ENCODE measurements at places on chromosomes 2 and 18. TPM values are rescaled to one million over a fixed set of nuclear protein-coding genes. Genes with fewer than 3 reads are reported as not detected.
A peak's percentile ranks its signal among the peaks of the same experiment; 100 is the strongest.

DNA sequence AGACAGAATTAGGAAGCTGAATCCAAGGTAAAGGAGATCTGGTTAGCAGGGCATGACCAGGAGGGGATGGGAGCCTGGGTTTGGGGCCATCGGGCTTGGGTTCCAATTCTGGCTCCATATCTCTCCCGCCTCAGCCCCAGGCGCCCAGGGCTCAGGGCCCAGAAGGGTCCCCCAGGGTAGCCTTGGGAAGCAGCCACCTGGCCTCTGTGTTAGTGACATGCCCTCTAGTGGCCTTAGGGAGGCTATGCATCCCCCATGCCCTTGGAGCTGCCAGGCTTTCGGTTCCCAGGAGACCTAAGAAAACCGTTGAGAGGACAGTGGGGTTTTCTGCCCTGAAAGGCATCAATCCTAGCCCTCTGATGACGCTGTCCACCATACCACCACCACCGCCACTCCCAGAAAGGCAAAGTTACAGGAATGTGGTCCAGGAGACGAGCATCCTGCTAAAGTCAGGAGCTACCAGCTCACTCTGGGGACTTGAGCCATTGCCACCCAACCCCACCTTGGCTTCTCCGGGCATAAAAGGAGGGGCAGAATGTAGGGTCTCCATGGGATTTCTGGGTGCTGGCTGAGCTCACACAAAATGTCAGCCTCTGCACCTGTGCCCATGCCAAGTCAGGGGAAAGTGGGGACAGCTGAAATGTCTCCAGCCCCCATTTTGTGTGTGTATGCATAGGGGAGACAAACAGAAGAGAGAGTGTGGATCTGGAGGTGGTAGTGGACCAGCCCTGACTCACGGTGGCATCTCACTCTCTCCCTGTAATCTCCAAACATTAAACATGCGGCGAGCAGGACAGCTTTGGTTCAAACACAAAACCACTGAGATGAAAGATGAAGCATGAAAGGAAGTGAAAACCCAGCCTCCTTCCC is 56.5 kb downstream of the EMX1 start:
- peak; percentile 40 for DNase-seq

Gene HOXD4
- total RNA-seq: 0.09 TPM

Gene ACVR1C
- 0.24 TPM for total RNA-seq

- DNase-seq: no peak
Observed at GRCh38 chr2:27271631-27272340, 3.4 kb upstream of the DNAJC5G start.

Gene GPD2
- 19.6 TPM for total RNA-seq

DNA sequence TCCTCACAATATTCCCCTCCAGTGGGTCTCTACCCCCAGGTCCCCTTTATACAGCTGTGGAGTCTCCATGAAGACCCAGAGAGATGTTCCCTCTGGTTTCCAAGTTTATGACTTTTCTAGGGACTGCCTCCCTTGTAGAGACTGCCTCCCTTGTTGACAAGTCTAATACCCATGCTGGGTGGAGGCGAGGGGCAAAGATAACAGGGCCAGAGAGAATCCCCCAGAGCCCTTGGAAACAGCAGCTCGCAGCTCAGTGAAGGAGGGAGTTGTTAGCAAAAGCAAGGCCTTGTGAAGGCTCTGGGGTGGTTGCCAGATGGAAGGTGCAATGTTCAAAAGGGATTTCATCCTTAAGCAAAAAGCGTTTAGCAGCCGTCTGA is 75.0 kb upstream of the GATA6 start:
- no peak for DNase-seq

DNA sequence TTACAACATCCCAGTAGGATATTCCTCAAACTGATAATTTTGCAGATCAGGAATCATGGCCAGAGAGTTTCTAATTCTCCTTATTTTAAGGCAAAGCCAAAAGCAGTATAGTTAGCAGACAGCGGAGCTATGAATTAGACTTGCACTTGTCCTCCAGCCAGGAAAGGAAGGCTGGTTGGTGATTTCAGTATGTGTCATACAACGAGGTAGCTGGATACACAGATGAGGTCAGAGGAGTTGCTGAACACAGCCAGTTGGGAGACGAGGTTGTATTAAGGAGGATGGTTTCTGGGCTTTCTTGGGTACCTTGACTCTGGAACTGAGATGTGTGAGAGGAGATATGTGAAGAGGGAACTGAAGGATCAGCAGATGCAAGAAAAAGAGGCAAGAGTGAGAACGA is 185.2 kb downstream of the SOX11 start:
- DNase-seq: no peak

Gene CXCR1
- 0.24 TPM for total RNA-seq

- no peak for DNase-seq
Observed at GRCh38 chr2:68799140-68800026, 64.8 kb downstream of the ARHGAP25 start.

Gene KCNK3
- 0.05 TPM for total RNA-seq

- DNase-seq: peak; percentile 22
Observed at GRCh38 chr2:109144271-109144670, 15.3 kb downstream of the SH3RF3 start.

DNA sequence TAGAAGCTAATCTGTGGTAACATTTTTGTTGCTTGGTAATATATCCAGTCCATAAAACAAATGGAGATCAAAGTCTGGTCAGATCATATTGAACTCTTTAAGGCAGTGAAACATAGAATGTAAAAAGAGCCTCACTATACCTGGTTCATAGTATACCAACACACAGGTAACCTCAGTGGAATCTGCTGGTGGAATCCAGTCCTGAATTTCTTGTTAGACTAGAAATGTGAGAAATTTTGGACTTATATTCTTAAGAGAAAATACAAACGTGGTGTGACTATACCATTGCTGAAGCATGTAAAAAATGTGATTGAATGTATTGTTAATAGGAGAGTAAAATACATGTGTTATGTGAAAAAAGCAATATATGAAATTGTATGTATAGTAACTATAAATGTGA is 46.1 kb upstream of the GRHL1 start:
- DNase-seq: no peak

DNA sequence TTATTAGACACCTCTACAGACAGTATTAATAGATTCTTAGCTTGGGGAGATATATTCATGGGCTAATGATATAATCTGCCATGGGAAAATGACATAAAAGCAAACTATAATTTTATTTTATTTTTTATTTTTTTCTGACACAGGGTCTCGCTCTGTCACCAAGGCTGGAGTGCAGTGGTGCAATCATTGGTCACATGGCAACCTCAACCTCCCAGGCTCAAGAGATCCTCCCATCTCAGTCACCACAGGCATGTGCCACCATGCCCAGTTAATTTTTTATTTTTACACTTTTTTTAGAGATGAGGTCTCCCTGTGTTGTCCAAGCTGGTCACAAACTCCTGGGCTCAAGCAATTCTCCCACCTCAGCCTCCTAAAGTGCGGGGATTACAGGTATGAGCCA is 39.3 kb downstream of the RTN4 start:
- DNase-seq: no peak

Gene CD28
- total RNA-seq: 42.8 TPM

DNA sequence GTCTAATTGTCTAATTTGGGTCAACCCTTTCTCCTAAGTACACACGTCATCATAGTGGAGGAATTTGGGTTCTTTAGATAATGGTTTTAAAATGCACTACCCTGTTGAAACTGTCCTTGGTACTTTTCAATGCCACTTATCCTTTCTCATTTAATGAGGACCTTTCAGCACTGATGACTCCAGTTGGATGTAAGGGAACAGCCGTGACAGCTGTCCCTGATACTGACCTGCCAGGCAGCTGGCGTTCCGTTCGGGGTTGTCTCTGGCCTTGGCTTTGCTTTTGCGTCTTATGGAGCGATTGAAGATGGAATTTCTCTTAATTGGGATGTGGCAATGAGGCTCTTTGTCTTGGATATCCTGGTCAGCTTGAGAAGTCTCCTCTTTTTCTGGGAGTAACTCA is 38.7 kb downstream of the NGEF start:
- no peak for DNase-seq

DNA sequence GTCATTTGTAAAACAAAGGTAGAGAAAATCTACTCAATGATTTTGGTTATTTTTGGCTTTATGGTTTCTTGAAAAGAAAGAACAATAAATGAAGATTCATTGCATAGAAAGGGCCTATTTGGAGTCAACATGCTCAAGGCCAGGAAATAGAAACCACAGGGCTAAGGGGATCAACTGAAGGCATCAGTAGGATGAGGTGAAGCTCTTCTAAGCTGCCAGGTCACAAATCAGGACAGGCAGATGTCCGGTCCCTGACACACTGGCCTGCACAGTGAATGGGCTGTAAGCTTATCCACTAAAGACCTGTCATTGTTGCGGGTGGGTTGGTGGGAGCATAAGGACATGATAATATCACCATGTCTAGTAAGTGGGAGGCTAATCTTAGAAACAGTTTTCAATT is 31.6 kb upstream of the RNF138 start:
- DNase-seq: no peak

Gene MGAT5
- 36.8 TPM for total RNA-seq

Gene RPS27A
- 2,697 TPM for total RNA-seq

Gene FTCDNL1
- 0.94 TPM for total RNA-seq

DNA sequence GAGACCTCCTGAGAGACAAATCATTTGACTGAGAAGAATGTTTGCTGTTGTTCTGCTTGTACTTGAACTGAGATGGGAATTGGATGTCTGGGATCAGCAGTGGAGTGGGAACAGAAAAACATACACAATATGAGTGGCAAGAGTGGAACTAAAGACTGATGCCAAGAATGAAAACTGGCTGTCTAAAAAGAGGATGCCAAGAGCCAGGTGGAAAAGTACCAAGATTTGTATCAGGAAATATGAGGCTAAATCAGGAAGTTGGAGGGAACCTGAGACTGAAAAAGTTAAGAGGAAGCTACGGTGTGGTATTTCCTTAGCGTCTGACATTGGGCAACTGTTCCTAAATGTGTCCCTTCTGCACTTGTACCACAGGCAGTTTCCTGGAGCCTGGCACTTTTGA is 440.9 kb upstream of the CELF4 start:
- DNase-seq: no peak

DNA sequence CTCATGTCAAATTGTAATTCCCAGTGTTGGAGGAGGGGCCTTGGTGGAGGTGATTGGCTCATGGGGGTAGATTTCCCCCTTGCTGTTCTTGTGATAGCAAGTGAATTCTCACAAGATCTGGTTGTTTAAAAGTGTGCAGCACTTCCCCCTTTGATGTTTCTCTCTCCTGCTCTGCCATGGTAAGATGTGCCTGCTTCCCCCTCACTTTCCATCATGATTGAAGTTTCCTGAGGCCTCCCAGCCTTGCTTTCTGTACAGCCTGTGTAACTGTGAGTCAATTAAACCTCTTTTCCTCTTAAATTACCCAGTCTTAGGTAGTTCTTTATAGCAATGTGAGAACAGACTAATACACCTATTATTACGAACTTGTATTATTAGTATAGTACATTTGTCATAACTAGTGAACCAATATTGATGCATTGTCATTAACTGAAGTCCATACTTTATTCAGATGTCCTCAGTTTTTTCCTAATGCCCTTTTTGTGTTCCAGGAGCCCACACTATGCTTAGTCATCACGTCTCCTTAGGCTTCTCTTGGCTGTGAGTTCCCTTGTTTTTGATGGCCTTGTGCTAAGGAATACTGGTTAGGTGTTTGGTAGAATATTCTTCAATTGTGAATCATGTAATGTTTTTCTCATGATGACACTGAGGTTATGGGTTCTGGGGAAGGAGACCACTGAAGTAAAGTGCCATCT is 4.5 kb upstream of the MAP3K2 start:
- no peak for DNase-seq

Gene GKN1
- 1.4 TPM for total RNA-seq

DNA sequence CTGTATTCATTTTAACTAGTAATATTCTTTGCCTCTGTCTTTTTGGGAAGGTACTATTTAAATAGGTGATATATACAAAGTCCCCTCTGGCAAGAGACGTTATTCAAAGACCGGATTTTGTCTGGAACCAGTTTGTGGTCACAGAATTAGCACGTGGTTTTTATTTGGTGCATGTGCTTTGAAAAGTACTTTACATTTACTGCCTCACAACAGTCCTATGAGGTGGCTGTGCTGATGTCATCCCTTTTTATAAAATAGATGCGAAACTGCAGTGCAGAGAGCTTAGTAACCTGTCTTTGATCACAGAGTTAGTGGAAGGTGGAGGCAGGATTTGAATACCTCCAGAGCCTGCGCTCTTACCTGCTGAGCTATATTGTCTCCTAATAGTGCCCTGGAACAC is 4.0 kb downstream of the LPIN1 start:
- no peak for DNase-seq

Gene TBR1
- total RNA-seq: 0.05 TPM

DNA sequence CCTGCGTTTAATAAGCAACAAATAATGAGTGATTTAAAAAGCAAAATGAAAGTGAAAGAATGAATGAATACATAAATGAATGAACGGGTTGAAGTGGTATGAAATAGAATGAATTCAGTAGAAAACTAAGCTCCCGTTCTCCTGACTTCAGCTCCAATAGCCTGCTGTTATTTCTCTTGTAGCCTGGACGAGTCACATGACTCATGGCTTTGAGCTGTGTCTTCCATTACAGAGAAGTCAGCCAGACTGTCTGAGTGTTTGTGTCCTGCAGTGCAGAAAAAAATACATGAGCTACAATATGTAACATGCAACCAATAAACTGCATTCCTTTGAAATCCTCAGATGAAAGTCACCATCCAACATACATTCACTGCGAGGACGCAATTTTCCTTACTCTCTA is 21.2 kb downstream of the SCG2 start:
- no peak for DNase-seq

DNA sequence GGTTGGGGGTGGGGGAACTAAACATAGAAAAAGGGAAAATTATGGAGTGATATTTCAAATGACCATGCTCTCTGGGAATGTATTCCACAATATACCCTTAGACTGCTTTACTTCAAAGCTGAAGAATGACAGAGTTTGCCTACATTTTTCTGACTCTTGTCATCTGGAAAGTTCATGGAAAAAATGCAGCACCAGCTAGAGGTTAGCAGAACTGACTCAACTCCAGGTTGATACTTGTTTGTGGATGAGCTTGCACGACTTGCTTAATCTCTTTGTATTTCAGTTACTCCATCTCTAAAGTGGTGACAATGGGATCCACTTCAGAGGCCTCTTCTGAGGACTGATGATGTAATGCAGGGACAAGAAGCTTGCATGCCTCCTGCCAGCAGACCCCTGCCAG is 824.0 kb upstream of the ID2 start:
- no peak for DNase-seq

GRCh38 chr18:47566809-47567208 is 315.3 kb upstream of the SKOR2 start:
- no peak for DNase-seq

DNA sequence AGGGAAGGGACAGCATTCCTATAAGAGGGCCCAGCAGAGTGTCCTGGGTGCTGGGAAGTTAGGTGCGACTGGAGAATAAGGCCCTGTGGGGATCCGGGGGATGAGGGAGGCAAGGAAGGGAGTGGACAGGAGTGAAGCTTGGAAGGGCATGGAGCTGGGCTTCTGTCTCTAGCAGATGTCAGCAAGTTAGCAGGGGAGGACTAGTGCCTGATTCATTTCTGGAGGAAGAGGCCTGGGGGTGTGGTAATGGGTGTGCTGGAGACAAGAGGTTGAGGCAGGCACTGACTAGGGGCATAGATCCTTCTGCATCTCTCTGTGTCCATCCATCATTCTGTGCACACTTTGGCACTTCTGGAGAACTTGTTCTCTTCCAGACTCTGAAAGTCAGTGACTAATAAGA is 134.7 kb downstream of the ACOXL start:
- DNase-seq: no peak

Gene STRADB
- total RNA-seq: 19.5 TPM

Gene TPO
- 0.05 TPM for total RNA-seq

Data from thymus (tissue), 14 donors.